ENCODE measurements at places on chromosomes 11 and 22.

DNA sequence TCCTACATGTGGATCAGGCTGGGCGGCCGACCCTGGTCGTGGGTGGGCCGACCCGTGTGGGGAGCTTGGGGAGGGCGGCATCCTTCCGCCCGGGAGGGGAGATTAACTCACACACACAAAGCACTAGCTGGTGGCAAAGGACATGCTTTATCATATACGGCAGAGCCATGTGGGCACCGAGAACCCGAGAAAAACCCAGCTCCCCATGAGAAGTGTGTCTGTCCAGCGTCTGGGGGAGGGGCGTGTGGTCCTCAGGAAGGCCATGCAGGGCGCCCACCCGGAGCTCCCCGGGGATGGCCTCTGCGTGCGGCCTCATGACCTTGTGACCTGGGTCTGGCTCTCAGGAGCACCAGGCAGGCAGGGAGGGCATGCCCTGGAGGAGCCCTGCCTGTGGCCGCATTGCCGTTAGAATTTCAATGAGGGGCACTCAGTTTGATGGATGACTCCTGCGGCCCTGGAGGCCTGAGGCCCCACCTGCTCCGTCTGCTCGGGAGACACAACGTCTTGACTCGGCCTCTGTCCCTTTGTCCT is 39.4 kb upstream of the TOLLIP start:
- DNase-seq: no peak

GRCh38 chr11:44004452-44005062 is 43.2 kb upstream of the ACCSL start:
- no peak for DNase-seq

DNA sequence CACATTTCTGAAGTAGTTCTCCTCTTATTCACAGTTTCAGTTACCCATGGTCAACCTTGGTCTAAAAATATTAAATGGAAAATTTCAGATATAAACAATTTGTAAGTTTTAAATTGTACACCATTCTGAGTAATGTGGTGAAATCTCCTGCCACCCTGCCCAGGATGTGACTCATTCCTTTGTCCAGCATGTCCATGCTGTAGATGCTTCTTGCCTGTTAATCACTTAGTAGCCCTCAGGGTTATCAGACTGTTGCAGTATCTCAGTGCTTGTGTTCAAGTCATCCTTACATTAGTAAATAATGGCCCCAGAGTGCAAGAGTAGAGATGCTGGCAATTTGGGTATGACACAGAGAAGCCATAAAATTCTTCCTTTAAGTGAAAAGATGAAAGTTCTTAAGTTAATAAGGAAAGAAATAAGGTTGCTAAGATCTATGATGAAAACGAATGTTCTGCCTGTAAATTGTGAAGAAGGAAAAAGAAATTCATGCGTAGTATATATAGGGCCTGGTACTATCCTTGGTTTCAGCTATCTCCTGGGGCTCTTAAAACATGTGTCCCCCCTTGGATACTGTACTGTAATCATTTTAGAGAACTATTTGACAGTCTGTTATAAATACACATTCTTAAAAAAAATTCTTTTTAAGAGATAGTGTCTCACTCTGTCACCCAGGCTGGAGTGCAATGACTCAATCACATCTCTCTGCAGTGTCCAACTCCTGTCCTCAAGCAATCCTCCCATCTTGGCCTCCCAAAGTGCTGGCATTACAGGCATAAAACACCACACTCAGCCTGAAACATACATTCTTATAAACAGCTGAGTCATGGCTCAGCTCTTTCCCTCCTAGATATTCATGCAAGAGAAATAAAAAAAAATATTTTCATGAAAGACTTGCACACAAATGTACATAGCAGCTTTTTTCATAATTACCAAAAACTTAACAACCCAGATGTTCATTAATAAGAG is 31.3 kb downstream of the MTNR1B start:
- no peak for DNase-seq

DNA sequence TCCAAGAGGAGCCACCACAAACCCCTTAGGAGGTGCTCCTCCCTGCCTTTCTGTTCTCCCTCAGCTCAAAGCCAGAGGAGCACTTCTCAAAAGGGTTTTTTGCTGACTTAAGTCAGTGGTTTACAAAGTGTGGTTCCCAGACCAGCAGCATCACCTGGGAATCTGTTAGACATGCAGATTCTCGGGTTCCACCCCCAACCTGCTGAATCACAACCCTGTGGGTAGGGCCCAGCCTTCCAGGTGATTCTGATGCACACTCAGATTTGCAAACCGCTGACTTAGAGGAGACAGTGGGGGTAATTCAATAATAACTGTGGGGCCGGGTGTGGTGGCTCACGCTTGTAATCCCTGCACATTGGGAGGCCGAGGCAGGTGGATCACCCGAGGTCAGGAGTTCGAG is 22.8 kb downstream of the CREB3L1 start:
- DNase-seq: no peak

GRCh38 chr11:12182302-12182675 is 71.9 kb downstream of the MICAL2 start:
- DNase-seq: no peak

DNA sequence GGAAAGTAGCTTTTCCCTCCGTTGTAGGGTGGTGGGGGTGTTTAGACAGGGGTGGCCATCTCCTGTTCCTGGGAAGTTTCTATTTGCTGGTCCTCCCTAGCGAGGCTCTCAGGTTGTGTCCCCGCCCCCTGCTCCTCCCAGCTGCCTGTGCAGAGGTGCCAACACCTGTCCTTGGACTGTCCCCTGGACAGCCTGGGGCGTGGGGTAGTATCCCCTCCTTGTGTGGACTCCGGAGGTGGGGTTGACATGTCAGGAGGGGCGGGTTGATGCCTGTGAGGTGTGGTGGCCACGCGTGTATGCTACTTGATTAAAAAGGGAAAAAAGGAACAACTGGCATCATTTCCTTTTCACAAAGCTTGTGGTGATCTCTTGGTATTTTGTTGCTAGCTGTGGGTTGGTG is 14.3 kb upstream of the RANBP1 start:
- DNase-seq: no peak

GRCh38 chr11:32153747-32154146 is 62.9 kb downstream of the RCN1 start:
- no peak for DNase-seq

GRCh38 chr11:64566915-64567891 is 23.8 kb upstream of the SLC22A12 start:
- no peak for DNase-seq

DNA sequence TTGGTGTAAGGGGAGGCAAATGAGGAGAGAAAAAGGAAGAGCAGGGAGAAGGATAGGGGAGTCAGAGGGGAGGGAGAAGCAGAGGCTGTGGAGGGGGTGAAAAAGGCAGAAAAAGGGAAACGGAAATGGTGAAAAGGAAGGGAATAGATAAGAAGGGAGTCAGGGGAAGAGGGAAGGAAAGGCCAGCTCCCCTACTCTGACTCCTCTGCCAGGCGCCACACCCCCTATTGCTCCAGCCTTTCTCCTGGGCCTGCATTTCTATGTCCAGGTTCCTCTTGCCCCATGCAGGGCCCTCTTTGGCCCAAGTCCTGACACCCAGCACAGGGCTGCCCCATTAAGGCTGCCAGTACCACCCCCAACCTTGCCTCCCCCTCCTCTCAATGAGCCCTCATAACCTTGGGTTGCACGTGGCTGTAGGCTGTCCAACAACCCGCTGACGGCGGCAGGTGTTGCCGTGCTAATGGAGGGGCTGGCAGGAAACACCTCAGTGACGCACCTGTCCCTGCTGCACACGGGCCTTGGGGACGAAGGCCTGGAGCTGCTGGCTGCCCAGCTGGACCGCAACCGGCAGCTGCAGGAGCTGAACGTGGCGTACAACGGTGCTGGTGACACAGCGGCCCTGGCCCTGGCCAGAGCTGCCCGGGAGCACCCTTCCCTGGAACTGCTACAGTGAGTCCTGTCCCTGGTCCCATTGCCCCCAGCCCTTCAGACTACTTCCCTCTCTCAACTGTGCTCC is 3.4 kb upstream of the NHERF4 start:
- no peak for DNase-seq

- DNase-seq: no peak
Measured at GRCh38 chr22:50221410-50222300, 20.8 kb downstream of the SELENOO start.

DNA sequence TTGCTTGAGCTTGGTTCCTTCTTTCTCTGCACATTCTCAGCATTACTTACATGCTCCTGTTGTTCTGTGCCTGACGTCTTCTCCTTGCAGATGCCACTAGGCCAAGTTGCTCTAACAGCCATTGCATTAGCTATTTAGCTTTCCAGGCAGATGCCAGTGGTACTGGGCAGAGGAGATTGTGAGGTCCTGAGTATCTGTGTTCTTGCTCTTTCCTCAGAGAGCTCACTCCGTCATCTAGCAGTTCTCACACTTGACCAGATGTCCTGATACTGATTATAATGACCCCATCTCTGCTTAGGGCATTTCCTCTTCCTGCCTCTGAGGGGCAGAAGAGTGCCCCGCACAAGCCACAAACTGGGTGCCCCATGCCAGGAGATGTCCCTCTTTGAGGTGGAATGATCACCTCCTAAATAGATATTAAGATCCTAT is 30.7 kb downstream of the ARHGAP1 start:
- no peak for DNase-seq

- DNase-seq: no peak
Measured at GRCh38 chr11:116600930-116601329, 171.9 kb downstream of the BUD13 start.

DNA sequence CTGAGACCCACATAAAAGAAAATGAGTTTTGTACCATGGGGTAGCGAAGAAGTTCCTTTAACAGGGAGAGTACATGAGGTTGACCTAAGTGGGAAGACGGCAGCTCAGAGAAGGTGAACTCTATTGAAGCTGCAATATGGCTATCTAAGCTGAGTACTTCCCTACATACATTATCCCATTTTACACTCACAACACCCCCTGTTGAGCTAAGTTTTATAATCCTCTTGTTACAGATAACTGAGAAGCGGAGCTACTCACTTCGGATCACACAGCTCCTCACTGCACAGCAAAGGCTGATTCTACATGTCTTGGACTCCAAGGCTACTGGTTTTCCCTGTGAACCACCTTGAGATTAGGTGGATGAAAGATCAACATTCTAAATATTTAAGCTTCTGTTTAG is 8.2 kb upstream of the PIWIL4 start:
- DNase-seq: no peak

- DNase-seq: no peak
Measured at GRCh38 chr11:18791969-18792628, 501 bp upstream of the PTPN5 start.

DNA sequence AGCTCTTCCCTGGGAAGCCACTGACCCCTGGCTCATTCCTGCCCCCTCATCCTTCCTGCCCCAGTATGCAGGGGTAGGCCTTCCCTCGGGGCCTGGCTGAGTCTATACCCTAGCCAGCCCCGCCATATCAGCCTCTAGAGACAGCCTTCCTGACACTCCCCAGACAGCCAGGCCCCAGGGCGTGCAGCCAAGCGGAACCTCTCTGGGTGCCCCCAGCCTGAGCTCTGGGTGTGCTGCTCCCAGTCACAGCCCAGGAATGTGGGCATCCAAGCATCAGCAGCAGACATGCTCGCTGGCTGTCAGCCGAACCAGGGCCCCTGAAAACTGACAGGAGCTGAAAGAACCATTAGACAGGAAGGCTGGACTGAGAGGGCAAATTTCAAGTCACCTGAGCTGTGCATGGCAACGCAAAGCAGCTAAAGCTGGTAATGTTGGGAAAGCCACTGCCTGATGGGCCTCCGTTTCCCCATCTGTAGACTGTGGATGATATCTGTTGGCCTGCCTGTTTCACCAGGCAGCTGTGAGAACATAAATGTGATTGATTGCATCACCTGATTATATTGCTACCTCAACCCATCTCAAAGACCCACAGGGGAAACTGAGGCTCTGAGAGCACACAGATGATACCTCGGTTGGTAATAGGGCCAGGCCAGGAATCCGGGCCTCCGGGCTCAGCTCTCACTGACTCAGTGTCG is 93.2 kb downstream of the LRRC32 start:
- DNase-seq: no peak

DNA sequence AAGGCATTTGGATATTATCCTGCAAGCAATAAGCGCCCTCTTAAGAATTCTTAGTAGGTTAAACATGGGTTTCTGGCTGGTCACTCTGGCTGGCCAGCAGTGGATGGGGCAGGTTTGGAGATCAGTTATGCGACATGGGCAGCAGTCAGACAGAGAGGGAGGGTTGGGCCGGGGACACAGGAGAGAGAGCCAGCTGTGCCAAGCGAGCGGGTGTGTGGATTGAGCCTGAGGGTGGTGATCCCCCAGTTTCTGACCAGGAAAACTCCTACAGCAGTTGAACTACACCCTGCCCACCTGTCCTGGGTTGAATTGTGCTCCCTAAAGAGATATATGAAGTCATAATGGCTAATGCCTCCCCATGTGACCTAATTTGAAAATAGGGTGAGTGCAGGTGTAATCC is 671.2 kb downstream of the TBC1D22A start:
- no peak for DNase-seq

GRCh38 chr11:120719348-120719747 is 207.8 kb downstream of the GRIK4 start:
- DNase-seq: no peak

DNA sequence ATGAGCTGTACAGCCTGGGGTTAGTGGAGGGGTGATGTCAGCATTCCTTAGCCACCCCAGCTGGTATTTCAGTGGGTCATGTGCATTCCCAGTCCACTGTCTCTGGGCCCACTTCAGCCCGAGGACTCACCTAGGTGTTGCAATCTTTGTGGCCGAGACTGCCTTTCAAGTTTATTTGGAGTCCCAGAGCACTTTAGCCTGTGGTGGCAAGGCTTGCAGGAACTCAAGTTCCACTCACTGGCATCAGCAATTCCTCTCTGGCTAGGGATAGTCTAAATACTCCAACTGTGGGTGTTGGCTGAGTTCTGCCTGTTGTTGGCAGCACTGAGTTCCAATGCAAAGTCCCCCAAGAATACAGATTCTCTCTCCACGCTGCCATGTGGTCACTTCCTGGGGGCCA is 191.6 kb upstream of the PGR start:
- no peak for DNase-seq

GRCh38 chr11:42234451-42234951 is 775.0 kb upstream of the LRRC4C start:
- DNase-seq: no peak

DNA sequence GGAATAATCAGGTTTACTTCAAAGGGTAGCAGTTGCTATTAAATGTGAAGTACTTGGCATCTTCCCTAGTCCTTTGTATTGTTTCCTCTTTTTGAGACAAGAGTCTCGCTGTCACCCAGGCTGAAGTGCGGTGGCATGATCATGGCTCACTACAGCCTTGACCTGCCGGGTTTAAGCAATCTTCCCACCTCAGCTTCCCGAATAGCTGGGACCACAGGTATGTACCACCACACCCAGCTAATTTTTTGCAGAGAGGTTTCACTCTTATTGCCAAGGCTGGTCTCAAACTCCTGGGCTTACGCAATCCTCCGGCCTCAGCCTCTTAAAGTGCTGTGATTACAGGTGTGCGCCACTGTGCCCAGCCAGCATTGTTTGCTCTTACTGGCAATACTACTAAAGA is 36.2 kb upstream of the RAPSN start:
- no peak for DNase-seq

- DNase-seq: no peak
Measured at GRCh38 chr22:21941921-21942320, 10.7 kb downstream of the PPM1F start.

- no peak for DNase-seq
Measured at GRCh38 chr11:130166457-130166784, 6.8 kb downstream of the ST14 start.

Measured in activated T-cell treated with anti-CD3 and anti-CD28 coated beads, Interleukin-2, amount 50 U/mL, for 1 hour (primary cell).